ENCODE measurements at places on chromosomes 6 and 20.
A peak's percentile ranks its signal among the peaks of the same experiment; 100 is the strongest.

DNA sequence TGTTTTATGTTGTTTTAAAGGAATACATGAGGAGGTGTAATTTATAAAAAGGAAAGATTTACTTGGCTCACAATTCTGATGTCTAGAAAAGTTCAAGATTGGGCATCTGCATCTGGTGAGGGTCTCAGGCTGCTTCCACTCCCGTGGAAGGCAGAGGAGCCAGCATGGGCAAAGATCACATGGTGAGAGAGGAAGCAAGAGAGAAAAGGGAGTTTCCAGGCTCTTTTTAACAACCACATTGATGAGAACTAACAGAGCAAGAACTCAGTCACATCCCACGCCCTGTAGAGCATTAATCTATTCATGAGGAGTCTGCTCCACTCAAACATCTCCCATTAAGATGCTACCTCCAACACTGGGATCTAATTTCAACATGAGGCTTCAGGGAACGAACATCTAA is 1666.3 kb downstream of the HACE1 start:
- no peak for DNase-seq

DNA sequence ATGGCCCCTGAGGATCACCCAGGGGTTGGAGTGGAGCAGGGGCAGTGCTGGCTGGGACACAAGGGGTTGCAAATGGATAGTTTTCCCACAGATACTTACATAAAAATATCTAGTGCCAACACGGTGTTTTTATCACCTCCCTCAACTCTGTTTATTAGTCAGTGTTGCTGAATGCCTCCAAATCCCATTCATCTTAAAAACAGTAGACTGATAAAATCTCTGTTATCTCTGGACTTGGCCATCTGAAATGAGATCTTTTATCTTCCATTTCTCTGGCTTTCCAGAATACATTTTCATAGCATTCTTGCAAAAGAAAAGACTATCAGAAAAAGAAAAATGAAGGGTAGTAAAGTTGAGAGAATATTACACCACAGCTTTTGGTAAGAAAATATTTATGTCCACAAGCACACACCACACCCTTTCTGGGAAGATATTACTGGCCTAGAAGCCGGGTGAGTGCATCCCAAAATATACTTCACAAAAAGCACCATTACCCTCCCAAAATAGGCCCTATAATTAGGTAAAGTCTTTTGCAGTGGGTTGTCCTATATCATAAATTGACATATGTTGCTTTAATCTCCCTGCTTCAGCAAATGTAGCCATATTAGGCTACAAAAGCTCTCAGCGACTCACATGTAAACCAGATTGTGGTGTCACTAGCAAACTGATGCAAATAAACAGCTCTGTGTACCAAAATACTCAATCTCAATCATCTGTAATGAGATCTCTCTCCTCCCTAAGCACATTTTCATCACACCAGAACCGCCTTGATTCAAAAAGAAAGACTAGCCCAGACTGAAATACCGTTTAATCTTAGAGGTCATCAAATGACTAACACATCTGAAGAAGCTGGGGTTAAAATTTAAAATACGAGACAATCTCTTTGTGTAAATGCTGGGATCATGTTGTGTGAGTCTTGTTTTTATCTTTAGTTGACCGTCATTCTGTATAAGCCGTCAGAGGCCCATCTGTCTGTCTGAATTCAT is 96.7 kb downstream of the FYN start:
- DNase-seq, result no peak

GRCh38 chr6:35181933-35182612 is 31.7 kb upstream of the SCUBE3 start:
- no peak for DNase-seq

GRCh38 chr6:14270142-14270893 is 152.7 kb downstream of the CD83 start:
- no peak for DNase-seq

- no peak for DNase-seq
Measured at GRCh38 chr6:159754959-159755914, 6.6 kb upstream of the ACAT2 start.

DNA sequence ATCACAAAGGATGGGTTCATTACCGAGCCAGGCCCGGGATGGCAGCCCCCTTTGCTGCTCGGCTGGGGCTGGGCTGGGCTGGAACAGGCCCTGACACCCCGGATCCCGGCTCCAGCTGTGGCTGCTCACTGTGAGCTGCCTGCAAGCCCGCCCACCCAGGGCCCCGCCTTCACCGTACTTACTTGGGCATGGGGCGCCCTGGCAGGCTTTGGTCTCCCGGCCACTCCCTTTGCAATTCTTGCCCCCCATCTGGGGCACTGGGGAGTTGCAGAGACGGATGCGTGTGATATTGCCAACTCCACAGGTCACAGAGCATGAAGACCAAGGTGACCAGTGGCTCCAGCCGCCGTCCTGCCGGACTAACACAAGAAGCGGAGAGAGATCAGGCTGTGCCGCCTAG is 16.7 kb downstream of the THBS2 start:
- no peak for DNase-seq

GRCh38 chr6:164099269-164099865 is 684.8 kb downstream of the QKI start:
- peak; percentile 42 for DNase-seq

GRCh38 chr20:4076671-4077070 is 61.3 kb upstream of the RNF24 start:
- no peak for DNase-seq

DNA sequence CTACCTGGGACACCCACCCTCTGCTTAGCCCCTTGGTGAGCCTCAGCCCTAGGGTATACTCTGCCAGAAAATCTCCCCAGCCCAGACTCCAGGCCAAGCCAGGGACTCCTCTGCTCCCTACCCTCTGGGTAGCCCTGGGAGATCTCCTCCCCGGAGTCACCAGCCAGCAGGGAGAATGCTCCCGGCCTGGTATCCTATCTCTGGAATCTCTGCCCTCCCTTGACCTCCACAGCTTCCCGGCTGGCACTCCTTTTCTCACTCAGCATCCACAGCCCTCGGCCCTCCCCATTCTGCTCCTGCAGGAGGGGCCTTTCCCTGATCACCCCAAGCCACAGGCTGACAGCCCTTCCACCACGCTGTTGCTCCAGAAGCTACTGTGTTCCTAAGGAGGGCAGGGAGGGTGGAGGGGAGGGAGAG is 22.6 kb downstream of the NOL4L start:
- DNase-seq, result no peak

DNA sequence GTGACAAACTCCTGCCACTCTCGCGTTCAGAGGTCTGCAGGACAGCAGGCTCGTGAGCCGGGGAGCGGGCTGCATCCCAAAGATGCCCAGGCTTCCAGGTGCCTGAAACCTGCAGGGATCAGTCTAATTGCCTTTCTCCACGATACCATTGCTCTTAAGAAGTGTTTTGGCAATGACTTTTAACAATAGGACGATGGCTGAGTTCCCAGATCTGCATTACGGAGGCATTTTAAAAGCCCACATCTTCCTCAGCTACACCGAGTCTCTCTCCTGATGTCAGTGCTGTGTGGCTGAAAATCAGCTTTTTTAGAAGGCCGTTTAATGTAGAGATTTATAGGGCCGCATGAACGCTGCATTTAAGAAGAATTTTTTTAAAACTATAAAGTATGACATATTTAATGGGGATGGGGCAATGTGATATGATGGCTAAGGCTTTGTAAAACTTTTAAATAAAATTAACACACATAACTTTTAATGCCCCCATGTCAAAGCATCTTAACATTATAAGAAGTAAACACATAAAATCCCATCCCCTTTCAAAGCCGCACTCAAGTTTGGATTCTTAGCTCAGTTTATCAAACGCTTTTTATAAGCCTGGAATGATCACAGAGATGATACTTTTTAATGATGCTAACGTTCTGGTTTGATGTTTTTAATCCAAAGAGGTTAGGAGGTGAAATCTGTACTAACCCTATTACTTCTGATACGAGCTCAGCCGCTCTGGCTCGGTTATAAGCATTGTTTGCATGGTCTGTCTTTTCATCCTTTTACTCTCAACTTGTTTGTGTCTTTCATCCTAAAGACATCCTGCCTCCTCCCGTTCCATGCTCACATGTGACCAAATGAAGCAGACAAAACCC is 386.0 kb downstream of the SMOC2 start:
- DNase-seq, result no peak
